ENCODE measurements at places on chromosomes 12 and 14. TPM values are rescaled to one million over a fixed set of nuclear protein-coding genes. Genes with fewer than 3 reads are reported as not detected.

DNA sequence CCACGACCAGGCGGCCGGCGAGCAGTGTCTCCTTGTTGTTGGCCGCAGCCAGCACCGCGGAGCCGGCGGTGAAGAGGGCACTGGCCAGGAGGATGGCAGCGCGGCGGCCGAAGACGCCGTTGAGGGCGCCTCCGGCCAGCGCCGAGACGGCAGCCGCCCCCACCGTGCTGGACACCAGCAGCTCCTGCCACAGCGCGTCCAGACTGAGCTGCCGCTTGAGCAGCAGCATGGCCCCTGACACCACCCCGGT lies 691 bp downstream of the SLC2A13 start:
- no peak for DNase-seq

- no peak for DNase-seq
Measured at GRCh38 chr12:102350070-102350469, 130.3 kb downstream of the IGF1 start.

DNA sequence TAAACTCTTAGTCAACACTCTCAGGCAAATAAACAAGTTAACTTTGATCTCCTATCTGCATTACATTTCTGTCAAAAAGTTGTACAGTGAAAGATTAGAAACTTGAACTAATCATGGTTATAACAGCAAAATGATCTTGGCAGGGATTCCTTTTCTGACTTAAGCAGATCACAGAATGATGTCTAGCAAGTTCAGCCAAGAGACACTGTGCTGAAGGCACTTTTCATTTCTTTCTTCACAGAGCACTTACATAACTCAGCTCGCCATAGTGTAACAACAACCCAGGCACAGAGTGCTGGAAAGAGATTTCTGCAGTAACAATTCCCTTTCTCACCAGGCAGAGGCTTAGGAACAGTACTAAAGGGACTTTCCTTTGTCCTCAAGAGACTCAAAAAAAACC lies 19.6 kb upstream of the CSRP2 start:
- DNase-seq: peak; percentile 42

GRCh38 chr12:110102255-110102654 lies 21.9 kb upstream of the IFT81 start:
- no peak for DNase-seq

GRCh38 chr12:5969974-5970690 lies 25.1 kb upstream of the ANO2 start:
- DNase-seq: no peak

GRCh38 chr12:16636435-16637055 lies 30.6 kb upstream of the LMO3 start:
- DNase-seq: no peak

DNA sequence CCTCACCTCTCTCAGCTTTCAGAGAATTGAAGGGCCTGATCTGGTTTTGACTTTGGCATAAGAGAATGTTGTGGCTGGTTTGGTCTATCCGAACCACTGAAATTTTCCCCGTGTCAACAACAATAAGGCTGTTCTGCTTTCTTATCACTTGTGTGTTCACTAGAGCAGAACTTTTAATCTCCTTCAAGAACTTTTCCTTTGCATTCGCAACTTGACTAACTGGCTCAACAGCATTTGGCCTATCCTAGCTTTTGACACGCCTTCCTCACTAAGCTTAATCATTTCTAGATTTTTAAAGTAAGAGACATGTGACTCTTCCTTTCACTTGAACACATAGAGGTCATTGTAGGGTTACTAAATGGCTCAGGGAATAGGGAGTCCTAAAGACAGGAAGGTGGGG lies 25.9 kb upstream of the EDDM3A start:
- no peak for DNase-seq

- DNase-seq: no peak
Measured at GRCh38 chr12:63935361-63935760, 90.9 kb downstream of the SRGAP1 start.

- no peak for DNase-seq
Measured at GRCh38 chr12:13223941-13224340, 27.4 kb downstream of the EMP1 start.

DNA sequence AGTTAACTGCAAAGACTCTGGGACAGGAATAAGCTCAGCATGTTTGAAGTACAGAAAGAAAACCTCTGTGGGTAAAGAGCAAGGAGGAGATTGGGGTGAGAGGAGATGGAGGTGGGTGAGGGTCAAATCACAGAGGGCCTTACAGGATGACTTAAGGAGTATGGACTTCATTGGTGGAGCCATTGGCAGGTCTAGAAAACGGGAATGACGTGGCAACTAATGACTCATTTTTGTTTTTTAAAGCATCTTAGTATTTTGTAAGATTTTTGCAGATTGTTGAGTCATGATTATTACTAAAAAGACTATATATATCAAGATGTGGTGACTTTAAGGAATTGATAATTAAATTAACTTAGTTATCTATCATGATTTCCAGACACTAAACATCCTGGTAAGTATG lies 18.5 kb downstream of the UTP20 start:
- DNase-seq: no peak

DNA sequence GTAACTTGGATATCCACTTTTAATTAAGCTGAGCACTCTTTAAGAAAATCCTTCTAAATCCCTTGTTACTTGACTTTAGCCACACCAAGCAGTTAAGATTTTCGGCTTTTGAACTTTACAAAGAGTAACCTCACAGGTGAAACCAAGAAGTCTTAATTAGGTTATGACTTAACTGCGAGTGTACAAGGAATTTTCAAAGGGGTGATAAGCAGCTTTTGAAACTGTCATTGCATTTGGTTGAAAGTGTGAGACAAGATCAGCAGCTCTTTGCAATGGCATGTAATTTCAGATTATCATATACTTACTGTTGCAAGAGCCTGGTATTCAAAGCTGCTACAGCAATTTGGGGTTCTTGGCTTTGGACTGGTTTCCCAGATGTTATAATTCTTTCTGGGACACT lies 137.5 kb downstream of the TMEM117 start:
- DNase-seq: no peak

DNA sequence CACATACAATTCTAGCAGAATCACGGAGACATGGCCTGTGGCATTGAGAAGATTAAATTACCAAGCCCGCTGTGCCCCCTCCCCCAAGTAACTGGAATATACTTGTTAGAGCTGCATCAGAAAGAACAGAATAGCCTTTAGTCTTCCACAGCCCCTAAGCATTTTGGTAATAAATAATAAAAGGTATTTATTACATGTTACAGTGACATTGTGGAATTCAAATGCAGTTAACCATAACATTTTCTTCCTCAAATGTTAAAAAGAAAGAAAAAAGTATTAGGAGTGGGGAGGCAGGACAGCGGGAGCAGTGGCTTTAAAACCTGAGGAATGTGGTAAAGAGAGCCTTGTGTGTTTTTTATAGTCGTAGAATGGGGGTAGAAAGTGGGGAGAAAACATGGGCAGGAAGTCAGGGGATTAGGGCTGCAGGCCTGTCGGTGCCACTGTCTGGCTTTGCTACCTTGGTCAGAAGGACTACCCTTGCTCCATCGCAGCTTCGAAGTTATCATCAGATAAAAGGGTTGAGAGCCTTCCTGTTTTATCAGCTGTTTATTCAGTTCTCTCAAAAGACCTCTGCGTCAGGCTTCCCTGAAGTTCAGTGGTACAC lies 255.9 kb downstream of the MSRB3 start:
- no peak for DNase-seq

- DNase-seq: no peak
Measured at GRCh38 chr14:75559451-75560222, 18.8 kb upstream of the FLVCR2 start.

- no peak for DNase-seq
Measured at GRCh38 chr12:113202300-113203075, 17.0 kb downstream of the RITA1 start.

- DNase-seq: no peak
Measured at GRCh38 chr12:10227648-10228047, 15.0 kb downstream of the GABARAPL1 start.

GRCh38 chr14:77902811-77903210 lies 102.9 kb downstream of the ADCK1 start:
- DNase-seq: no peak

- DNase-seq: no peak
Measured at GRCh38 chr12:21429994-21430393, 7.5 kb upstream of the PYROXD1 start.

RNU6-8 gene
- not detected for polyA plus RNA-seq

C12orf43 gene
- polyA plus RNA-seq: 11.9 TPM

IKZF4 gene
- 11.9 TPM for polyA plus RNA-seq

KCNC2 gene
- polyA plus RNA-seq: 0.52 TPM

MYRFL gene
- polyA plus RNA-seq: 0.22 TPM

KRT73 gene
- polyA plus RNA-seq: not detected

TAS2R13 gene
- polyA plus RNA-seq: not detected

All from hindlimb muscle (tissue), 1 donor.